ENCODE measurements at places on chromosomes 3 and 15.

DNA sequence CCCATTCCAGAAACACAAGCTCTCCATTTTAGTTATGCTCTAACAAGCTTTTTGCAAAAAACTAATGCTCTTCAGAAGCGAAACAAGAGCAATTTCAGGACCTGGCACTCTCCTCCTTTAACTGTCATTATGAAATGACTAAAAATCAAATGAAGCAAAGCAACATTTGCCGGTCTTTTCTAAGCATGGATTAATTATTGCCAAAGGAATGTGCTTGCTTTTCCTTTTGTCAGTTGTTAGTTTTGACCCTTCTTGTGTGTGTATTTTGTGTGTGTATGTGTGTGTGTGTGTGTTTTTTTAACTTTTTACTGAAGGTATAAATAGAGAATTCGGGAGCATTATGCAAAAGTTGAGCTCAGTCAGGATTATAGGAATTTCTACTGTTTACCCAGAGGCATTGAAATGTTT, 509.1 kb downstream of the TUSC7 start:
- no peak for DNase-seq

DNA sequence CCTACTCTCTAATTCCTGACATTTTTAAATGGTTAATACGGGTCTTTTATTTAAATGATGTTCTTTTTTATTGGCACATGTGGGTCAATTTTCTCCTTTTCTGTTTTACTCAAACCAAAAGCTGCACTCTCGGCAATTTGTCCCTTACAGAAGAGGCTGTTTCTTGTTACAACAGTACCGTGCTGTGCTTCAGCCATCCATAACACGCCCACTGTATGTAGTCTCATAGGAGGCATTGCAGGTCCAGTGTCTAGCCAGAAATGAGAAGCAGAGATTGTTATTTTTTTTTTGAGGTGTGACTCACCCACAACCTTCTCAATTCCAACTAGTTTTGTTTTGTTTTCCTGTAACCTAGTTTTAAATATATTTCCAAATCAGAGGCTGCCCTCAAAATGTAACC, 164.6 kb downstream of the GMNC start:
- DNase-seq: no peak

DNA sequence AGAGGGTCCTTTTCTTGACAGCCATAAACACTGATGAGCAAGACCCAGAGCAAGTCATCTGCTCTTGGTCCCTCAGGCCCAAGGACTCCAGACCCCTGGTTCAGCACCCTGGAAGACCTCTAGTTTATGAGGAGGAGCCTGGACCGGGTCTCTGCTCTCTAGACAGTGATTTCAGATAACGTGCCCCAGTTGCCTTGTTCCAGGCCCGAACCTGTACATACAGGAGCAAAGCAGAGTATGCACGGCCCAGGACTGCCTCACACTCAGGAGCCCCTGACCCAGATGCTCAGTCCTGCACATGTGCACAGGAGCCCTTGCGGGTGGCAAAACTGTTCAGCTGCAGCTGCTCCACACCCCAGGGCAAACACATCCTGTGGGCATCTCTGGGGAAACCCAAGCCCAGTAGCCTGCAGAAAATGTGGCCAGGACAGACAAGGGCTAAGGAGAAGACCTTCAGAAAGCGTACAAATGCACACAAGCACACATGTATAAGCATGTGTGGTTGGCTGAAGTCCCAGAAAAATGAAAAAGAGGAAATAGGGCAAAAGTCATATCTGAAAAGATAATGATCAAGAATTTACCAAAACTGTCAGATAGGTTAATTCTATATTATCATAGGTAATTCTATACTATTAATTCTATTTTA, 59.9 kb upstream of the CORO2B start:
- no peak for DNase-seq

DNA sequence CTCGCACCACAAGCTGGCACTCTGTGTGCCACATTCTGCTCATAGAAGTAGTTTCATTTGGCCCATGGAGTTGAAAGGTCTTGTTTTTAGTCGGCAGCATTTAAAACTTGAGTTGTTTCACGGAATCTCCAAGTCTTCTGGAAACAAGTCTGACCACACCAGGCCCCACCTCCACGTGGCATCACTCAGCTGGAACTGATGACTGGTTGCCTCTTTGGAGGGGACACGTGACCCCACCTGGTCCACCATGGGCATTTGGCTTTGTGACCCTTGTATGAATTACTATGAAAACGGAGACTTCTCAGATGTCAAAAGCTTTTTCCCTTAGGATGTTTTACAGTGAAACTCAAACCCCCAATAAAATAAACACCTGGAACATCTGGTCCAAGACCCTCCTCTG, 74.9 kb downstream of the NTRK3 start:
- DNase-seq: no peak

- no peak for DNase-seq
Measured at GRCh38 chr3:175977968-175978752, 1119.0 kb downstream of the NAALADL2 start.

GRCh38 chr3:181464033-181464694, 247.6 kb upstream of the SOX2 start:
- no peak for DNase-seq

DNA sequence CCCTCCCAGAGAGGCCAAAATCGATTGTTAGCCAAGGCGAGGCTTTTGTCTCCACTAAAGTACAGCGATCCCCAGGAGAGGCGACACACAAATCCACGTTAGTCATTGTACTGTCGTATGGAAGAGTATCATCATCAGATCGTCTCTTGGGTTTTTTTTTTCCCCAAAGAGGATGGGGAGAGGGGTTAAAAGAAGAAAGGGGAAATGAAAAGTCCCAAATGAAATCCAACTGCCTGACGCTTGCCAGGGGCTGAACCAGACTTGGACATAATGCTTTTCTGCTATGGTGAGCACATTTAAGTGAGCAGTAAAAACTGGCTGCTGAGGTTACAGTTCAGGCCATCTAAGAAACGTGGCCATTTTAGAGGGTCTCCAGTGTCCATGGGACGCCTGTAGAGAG, 37.9 kb upstream of the CTSH start:
- DNase-seq: no peak

DNA sequence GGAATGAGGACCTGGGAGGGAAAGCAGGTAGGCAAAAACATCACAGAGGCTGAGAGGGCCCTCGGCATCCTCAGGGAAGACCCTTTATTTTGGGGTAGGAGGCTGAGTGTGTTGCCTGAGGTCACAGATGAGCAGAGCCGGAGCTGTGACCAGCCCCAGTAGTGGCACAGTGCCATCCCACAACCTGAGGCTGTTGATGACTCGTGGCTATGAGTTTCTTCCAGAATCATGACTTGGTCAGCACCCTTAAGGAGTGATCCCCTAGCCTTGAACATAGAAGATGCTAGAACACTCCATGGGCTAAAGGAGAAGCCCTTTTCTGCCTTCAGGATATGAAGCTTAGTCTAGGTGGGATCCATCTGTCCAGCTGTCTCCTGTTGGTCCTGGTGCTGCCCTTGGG, 19.5 kb upstream of the CXCR6 start:
- no peak for DNase-seq

- DNase-seq: no peak
Measured at GRCh38 chr3:4359805-4360502, 56.8 kb downstream of the SETMAR start.

DNA sequence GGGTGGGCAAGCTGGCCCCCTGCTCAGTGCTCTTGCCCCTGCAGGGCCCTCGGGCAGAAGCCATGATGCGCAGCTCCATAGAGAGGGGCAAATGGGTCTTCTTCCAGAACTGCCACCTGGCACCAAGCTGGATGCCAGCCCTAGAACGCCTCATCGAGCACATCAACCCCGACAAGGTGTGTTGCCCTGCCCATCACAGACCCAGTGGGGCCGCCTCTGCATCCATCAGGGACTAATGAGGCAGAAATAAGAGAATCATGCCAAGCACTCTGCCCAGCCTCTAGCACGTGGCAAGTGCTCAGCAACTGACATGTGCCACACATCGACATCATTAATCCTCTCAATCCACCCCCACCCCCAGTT, 49.4 kb downstream of the SEMA3G start:
- no peak for DNase-seq

- no peak for DNase-seq
Measured at GRCh38 chr15:47409600-47409999, 307.7 kb upstream of the SEMA6D start.

DNA sequence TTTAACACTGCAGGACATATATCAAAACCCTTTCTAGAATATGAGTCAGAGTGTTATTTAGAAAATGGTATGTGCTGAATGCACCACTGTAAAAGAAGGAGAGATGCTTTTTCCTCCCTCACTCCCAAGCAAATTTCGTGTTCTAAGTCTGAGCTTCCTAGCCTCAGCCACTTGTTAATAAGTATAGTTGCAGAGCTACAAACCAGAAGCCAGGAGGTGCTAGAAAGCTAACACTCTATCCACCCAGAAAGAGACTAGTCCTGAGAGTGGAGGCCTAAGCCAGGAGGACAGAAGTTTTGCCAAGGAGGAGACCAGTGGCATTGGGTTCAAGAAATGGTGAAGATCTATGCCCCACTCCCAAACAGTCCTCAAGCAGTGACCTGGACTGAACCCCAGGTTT, 40.5 kb upstream of the GYG1 start:
- DNase-seq: no peak
